Islet precursor cell (in vitro differentiated cells): ENCODE measurements at places on chromosomes 4 and X.

- no peak for DNase-seq
Measured at GRCh38 chr4:113593400-113594230, 167.9 kb downstream of the CAMK2D start.

DNA sequence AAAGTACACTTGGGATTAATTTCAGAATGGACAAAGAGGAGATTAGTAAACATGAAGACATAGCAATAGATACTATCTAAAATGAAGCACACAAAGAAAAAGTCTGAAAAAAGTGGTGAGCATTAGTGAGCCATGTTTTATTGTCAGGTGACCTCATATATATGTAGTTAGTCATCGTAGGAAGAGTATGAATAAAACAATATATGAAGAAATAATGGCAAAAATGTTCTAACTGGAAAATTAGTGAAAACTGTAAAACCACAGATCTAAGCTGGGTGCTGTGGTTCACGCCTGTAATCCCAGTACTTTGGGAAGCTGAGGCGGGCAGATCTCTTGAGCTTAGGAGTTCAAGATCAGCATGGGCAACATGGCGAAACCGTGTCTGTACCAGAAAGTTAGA is 67.9 kb downstream of the RBPJ start:
- DNase-seq = no peak

GRCh38 chr4:173680278-173680677 is 150.2 kb upstream of the HAND2 start:
- no peak for DNase-seq

GRCh38 chr4:54662901-54663585 is 5.3 kb downstream of the KIT start:
- no peak for DNase-seq

DNA sequence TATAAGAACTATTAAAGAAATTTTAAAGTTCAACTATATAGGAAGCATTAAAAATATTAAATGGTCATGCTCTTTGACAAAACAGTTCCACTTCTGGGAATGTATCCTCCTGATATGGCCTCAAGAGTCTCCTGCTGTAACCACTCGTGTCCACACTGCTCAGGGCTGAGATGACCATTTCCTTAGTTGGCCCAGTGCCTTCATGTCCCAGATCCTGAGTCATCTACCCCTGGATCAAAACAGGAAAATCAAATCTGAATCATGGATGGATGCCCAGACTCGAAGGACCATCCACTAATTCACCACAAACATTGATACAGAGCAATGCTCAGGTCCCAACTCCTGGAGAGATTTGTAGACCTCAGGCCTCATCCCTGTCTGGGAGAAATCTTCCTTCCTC is 44.7 kb downstream of the GPRASP3 start:
- no peak for DNase-seq

DNA sequence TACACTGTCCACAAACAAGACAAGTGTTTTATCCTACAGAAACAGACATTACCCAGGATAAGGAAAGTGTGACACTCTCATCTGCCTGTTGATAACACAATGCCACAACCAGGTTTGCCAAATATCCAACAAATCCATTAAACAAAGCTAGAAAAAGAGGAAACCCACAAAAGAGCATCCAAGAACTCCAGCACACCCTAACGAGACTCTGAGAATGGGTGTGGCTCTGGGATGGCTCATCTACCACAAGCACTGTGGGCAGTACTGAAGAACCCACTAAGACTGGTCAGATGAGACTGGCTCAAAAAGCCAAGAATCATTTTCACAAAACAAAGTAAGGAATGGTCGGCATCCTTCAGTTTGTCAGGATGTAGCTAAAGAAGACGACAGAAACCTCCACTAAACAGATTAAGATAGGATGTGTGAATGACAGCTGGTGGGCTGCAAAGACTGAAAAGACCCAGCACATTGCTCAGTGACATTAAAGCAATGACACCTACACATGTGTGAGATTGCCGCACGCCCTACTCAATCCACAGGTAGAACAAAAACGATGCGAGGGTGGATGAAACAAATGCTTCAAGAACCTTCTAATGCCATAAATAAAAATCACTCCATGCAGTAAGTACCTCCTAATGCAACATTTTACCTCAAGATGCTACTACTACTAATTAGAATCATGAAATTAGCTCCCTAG is 14.7 kb downstream of the ATP8A1 start:
- no peak for DNase-seq

DNA sequence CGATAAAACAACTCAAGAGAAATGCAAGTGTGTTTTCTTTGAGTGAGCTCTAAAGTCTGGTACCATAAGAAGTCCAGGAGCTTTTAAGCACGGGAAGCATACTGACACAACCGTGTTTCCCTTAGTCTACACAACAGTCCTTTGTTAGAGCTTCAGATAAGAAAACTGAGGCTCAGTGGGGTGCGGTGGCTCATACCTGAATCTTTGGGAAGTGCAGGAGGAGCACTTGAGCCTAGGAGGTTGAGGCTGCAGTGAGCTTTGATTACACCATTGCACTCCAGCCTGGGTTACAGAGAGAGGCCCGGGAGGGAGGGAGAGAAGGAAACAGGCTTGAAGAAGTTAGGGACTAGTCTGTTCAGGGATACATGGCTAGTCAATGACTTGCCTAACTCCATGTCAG is 21.9 kb downstream of the LEF1 start:
- no peak for DNase-seq

DNA sequence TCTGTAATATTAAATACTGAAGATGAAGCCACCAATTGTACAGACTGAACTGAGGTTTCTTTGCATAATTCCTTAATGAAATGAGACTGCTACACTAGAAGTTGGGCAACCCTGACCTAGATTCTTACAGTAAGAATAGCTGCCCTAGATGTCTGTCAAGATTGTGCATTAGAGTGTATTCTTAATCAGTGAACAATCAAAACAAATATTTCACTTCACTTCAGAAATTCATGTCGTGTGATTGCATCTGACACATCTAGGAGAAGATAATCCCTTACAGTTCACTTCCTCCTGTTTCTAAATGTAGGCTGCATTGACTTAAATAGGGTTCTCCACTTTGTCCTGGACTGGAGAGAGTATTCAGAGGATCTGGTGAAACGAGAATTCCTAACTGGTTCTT is 283.1 kb downstream of the HNRNPD start:
- no peak for DNase-seq

- DNase-seq = peak; percentile 57
Measured at GRCh38 chr4:175622887-175623286, 189.2 kb downstream of the GPM6A start.

DNA sequence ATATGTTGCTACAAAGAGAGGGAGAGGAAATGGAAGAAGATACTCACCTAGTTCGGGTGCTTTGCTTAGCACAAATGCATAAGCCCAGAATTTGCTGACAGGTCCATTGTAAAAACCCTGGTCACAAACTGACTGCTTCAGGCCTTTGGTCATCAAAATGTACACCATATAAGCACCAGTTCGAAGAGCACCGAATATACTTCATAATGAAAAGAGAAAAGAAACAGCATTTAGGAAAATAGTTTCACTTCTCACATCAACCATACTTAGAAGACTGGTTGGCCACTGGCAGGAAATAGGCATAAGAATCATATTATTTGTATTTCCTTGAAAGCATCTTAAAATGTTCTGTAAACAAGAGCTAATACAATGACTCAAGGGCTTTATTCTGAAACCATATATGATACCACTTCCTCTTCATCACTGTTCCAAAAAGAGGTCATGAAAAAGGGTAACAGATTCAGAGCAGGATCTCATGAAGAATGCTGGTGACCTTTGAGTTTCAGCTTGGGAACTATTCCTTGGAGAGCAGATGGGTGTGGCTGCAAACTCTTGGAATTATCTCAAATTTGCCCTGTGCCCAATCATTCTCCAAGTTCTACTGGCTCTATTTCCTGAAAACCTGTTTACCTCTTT is 138.7 kb downstream of the ELOVL6 start:
- no peak for DNase-seq

- DNase-seq = no peak
Measured at GRCh38 chr4:65698631-65699030, 28.3 kb upstream of the EPHA5 start.

- DNase-seq = no peak
Measured at GRCh38 chrX:30561191-30561590, 16.4 kb downstream of the TASL start.

DNA sequence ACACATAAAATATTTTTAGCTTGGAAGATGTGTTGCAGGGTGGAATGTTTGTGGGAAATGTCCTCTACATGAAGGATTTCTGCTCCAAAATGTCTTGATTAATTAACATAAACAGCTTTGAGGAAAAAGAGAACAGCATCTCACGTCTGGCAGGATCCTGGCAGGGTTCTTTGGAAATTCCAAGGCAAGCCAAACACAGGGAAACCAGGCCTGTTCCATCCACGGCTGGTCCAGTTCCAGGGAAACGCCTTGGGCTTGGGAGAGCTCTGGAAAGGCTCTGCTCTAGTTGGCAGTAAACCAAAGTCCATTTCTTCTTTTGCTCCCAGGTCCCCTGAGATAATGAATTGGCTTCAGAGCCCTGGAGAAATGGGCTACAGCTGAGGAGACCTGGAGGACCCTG is 42.4 kb upstream of the GAB1 start:
- DNase-seq = no peak

DNA sequence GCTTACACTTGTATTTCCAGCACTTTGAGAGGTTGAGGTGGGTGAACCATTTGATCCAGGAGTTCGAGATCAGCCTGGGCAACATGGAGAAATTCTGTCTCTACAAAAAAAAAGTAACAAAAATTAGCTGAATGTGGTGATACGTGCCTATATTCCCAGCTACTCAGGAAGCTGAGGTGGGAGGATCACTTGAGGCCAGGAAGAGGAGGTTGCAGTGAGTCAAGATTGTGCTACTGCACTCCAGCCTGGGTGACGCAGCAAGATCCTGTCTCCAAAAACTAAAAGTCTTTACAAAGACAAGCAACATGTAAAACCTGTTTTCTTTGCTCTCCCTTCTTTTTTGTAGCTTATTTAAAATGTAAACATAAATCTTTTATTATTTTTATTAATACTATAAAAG is 1156.1 kb downstream of the FAT4 start:
- no peak for DNase-seq

- no peak for DNase-seq
Measured at GRCh38 chrX:46792810-46793188, 33.9 kb upstream of the SLC9A7 start.

GRCh38 chr4:29559286-29559685 is 1160.9 kb upstream of the PCDH7 start:
- no peak for DNase-seq

- DNase-seq = no peak
Measured at GRCh38 chr4:174580597-174580996, 58.3 kb upstream of the HPGD start.

DNA sequence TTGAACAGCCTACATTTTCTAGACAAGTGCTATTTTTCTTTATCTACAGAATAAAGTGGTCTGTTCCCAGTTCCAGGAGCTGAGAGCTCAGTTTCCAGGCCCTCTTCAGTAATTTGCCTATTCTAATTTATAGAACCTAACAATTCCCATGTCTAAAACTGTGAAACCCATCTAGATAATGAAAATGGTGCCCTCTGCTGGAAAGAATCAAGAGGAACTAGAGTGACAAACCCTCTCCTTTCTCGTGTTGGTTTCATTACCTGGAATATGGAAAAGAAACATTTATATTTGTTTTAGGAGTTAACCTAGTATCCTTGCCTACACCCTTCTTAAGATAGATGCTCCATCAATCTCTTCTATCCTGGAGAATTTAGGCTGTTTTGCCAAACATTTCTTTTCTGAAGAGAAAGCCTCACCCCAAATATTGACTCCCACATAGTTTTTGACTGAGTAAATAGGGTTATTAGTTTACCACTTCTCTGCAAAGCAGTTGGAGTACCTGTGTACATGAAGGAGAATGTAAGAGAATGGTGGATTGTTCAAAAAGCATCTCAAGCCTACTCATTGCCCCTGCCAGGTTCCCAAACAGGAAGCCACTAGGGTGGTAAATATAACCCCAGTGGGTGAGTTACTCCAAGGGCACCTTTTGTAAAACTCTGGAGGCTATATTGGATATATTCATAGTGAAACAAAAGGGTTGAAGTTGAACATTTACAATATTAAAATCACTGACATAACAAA is 121.6 kb downstream of the RASL11B start:
- no peak for DNase-seq

DNA sequence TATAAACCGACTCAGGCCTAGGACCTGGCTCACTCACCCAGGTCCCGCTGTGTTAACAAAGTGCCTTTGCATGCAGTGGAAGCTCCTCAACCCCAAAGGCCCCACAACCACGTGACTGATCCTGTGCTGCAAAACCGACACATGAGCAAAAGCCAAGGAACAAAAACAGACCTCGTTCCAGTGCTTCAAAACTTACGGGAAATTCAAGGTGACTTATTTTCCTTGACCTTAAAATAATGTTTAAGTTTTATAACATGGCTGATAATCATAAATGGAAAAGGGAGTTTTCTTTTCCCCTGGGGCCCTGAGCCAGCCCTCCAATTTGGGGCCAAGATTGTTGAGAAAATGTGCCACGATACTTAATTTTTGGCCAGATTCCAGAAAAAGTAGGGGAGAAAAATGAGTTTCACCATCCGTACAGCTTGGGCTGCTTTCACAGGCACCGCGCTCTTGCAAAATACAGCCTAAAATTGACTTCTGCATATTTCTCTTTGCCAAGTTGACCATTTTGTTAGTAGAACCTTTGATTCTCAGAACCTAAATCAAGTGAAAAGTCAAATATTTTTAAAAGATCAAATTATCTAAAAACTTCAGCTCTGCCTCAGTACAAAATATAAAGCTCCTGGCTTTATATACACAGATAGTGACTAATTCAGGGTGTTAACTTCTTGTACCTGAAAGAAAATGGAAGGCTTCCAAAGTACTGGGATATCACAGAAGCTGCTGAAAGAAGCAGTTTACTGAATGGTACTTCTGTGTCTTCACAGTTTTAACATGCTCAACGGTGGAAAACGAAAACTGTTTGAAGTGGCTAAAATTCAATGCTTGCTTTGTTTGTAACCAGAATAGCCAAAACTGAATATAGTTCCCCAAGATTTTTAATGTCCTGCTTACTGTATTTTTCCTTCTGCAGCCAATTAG is 93.8 kb downstream of the APBB2 start:
- DNase-seq = peak; percentile 41

GRCh38 chr4:121740796-121741409 is 24.1 kb downstream of the SMIM43 start:
- DNase-seq = peak; percentile 71

GRCh38 chr4:142706381-142706780 is 139.7 kb downstream of the INPP4B start:
- DNase-seq = no peak
